GDM1 (cell line): ENCODE measurements at places on chromosomes 2 and 18.

GRCh38 chr2:19332503-19332902 is 25.9 kb downstream of the OSR1 start:
- no peak for DNase-seq

DNA sequence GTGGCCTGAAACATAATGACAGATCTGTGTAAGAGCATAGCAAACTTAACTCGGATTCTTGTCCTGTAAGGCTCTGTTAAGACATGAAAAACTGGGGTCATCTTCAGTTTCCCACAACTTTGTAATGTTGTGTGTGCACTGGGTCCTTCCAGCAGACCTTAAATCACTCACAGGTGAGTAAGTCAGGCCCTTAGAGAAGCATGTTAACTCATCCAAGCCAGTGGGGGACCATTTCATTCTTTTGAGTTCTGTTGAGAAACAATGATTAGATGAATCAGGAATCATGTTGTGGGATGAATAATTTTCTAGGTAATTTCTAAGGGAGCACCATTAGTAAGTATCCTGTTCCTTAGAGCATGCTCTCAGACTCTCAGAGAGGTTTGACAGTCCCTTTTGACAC is 167.1 kb downstream of the ESCO1 start:
- no peak for DNase-seq

DNA sequence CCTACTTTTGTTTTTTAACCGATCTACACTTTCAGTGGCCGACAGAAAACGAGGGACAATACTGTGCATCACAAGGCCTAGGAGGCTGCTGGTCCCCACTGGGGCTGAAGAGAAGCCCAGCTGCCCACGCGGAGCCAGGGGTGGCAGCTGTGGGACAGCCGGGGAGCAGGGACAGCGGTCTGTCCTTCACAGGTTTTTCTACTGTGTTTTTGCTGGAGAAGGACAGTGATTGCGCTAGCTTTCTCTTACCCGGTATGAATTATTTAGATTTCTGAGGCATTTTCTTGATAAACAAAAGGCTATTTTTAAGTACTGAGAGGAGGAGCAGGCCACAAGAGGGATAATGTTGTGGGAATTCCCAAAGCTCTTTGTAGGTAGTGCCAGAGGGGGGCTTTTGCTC is 219.8 kb downstream of the ATAD2B start:
- no peak for DNase-seq

DNA sequence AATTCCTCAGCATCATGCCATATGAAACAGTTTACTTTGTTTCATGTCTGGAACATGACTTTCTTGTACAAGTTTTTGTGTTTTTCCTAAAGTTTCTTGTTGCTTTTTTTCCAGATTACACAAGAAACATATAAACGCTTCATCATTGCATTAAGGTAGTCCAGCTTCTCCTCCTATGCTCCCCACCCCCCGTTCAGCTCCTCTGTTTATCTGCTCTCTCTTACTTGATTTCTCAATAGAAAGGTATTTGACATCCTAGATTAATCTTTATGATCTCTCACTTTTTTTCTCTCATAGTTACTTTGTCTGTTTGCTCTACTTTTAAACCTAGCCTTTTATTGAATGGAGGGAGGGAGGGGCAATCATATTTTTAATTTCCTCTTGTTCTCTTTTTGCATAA is 25.4 kb downstream of the SLC40A1 start:
- DNase-seq: no peak

GRCh38 chr2:180730976-180731375 is 249.4 kb upstream of the UBE2E3 start:
- no peak for DNase-seq
